ENCODE measurements at places on chromosomes 13 and 19.
A peak's percentile ranks its signal among the peaks of the same experiment; 100 is the strongest.

- no peak for DNase-seq
Measured at GRCh38 chr13:91368101-91368500, 20.6 kb downstream of the MIR17HG start.

DNA sequence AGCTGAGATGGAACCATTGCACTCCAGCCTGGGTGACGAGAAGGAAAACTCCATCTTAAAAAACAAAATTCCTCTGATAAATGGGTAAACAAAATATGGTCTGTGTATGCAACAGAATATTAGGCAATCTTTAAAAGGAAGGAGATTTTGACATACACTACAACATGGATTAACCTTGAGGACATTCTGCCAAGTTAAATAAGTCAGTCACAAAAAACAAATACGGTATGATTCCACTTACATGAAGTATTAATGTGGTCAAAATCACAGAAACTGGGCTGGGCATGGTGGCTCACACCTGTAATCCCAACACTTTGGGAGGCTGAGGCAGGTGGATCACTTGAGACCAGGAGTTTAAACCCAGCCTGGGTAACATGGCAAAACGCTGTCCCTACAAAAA is 3.0 kb upstream of the ZNF444 start:
- no peak for DNase-seq

DNA sequence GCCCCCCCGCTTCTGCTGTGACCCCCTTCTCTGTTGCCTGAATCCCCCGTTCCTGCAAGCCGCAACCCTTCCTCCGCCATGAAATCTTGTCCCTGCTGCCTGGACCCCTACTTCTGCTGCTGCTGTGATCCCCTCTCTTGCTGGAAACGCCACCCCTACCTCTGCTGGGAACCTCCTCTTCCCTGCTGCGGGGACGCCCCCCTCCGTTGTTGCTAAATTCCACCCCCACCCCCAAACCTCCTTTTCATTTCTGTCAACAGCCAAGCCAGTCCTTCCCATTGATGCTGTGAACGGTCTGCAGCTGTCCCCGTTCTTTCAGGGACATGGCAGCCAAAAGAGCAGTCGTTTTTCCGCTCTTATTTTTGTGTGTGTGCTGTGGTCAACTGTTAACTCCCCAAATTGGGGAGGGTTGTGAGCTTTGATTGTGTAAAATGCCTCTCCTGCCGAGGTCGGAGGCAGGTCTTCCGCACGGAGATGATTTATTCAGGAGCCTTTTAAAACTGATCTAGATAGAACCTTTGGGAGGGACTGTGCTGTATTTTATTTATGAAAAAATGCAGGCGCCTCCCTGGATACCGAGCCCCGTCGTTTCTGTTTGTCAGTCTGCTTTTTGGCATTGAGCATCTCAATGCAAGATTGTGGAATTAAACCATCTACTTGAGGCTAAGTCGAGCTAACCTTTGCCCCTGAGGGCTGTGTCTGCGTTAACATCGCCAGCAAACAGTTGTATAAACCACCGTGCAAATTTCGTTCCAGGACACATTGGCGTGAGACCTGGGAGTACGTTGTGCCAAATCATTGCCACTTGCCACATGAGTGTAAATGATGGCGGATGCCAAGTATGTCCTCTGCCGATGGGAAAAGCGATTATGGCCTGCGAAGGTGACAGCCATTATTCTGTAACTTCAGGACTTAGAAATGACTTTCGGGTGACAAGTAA is 27.9 kb upstream of the NDUFS7 start:
- DNase-seq: no peak

GRCh38 chr13:40087091-40088002 is 431.9 kb downstream of the COG6 start:
- no peak for DNase-seq

DNA sequence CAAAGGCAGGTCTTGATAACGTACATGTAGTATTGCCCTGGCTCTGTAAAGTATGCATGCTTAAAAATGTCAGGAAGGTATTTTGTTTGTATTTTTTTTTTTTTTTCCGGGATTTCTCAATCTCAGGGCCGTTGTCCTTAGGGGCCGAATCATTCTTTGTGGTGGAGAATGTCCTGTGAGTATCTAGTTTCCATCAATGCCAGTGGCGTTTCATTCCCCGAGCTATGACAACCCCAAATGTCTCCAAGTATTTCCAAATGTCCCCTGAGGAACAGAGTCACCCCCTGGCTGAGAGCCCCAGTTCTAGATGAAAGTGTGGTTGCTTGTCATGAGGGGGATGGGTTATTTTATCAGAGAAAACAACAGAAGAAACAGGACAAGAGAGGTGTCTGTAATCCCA is 68.7 kb downstream of the ACSBG2 start:
- no peak for DNase-seq

DNA sequence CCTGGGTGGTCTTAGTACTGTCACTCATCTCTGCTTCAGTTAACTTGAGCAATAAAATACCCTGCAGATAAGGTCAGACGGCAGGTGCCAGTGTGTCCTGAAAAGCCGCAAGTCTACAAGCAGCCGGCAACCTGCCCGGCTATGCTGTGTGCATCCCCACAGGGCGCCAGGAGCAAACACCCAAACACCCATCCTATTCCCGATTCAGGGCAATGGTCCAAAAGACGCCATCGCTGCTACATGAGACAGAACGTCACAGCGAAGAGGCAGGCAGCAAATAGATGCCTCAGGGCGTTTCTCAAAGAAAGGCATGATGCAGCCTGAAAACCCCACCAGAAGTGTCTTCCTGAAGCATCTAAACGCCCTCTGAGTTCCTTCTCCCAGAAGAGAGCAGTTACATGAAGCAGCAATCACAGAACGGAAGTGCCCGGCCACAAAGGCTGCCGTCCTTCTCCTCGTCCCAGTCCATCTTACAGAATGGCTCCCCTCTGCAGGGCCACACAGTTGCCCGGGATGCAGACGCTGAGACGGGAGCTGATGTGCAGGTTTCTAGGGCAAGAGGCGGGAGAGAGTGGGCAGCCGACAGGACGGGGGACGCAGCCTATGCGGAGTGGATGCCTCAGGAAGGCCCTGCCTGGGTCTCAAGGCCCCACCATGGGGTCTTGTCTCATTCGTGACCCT is 35.1 kb downstream of the RASA3 start:
- no peak for DNase-seq

- no peak for DNase-seq
Measured at GRCh38 chr19:29371251-29372090, 154.3 kb upstream of the VSTM2B start.

GRCh38 chr13:100473501-100474044 is 115.0 kb downstream of the GGACT start:
- no peak for DNase-seq

- peak; percentile 69 for DNase-seq
Measured at GRCh38 chr19:48489608-48490216, 20.5 kb downstream of the CYTH2 start.

GRCh38 chr19:1042689-1043511 is 3.0 kb downstream of the ABCA7 start:
- DNase-seq: no peak

DNA sequence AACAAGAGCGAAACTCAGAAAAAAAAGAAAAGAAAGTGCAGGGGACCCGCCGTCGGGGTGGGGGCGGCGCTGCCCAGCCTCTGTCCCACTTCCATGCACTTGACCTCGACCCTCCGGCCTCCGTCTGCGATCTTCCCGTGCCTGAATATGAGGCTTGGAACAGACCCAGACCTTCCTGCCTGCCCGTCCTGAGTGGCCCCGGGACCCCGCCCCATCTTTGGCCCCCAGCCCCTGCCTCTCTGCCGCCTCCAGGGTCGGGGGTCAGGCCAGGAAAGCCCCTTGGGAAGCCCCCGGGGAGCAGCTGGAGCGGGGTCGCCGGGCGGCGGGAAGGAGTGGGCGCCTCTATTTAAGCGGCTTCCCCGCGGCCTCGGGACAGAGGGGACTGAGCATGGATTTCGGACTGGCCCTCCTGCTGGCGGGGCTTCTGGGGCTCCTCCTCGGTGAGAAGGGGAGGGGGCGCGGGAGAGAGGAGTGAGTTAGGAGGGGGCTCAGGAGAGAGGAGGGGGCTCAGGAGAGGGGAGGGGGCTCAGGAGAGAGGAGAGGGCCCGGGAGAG is at the start of gene MADCAM1:
Gene MADCAM1, plus strand, starts transcription at position 375 of the 554 bp plus-strand sequence. Its CDS starts 14 bp downstream, at position 389.
- no peak for DNase-seq

GRCh38 chr13:49466292-49466838 is 22.3 kb downstream of the SETDB2 start:
- DNase-seq: no peak

GRCh38 chr19:20162821-20163220 is 4.2 kb upstream of the ZNF486 start:
- no peak for DNase-seq

All from stimulated activated CD8-positive, alpha-beta memory T cell treated with anti-CD3 and anti-CD28 coated beads, Interleukin-4, amount 100 ng/mL, for 4 hours (primary cell).